ENCODE measurements at places on chromosomes 6 and 20.

DNA sequence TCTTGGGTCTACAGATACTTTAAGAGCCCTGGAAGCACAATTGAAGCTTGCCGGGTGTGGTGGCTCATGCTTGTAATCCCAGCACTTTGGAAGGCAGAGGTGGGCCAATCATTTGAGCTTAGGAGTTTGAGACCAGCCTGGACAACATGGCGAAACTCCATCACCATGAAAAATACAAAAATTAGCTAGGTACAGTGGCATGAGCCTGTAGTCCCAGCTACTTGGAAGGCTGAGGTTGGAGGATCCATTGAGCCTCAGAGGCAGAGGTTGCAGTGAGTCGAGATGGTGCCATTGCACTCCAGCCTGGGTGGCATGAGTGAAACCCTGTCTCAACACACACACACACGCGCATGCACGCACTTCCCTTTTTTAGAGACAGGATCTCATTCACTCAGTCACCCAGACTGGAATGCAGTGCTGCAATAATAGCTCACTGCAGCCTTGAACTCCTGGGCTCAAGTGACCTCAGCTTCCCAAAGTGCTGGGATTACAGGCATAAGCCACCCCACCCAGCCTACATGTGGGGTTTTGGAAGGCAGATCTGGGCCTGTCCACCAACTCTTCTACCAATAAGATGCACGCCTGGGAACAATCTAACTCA, 182.5 kb upstream of the JARID2 start:
- DNase-seq: no peak

- DNase-seq: no peak
Measured at GRCh38 chr6:158328952-158329351, 16.7 kb downstream of the TULP4 start.

- DNase-seq: peak; percentile 49
Measured at GRCh38 chr6:42745083-42745639, 742 bp downstream of the TBCC start.

DNA sequence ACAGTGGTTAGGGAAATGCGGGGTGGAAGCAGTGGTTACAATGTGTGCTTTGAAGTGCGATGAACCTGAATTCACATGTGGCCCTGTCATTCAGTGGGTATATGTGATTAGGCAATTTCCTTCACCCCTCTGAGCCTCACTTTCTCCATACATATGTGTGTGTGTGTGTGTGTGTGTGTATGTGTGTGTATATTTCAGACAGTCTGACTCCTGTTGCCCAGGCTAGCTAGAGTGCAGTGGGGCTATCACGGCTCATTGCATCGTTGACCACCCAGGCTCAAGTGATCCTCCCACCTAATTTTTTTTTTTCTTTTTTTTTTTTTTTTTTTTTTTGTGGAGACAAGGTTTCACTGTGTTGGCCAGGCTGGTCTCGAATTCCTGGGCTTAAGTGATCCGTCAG, 6.3 kb downstream of the PPP1R14C start:
- DNase-seq: no peak

- DNase-seq: no peak
Measured at GRCh38 chr6:79874531-79875134, 72.7 kb downstream of the ELOVL4 start.

DNA sequence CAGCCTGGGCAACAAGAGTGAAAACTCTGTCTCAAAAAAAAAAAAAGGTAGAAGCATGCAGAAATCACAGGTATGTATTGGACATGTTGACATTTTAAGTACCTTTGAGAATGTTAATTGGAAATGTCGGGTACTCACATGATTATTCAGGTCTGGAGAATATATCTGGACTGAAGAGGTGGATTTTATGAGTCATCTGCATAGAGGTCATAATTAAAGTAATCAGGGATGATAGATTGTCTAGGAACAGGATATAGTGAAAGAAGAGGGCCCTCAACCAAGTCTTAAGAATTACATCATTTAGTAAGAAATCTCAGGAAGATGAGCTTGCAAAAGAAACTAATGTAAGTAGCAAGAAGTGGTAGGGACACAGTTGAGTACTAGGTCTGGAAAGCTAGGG, 212.5 kb downstream of the UTRN start:
- no peak for DNase-seq

- no peak for DNase-seq
Measured at GRCh38 chr20:17403461-17403860, 127.7 kb downstream of the BFSP1 start.

DNA sequence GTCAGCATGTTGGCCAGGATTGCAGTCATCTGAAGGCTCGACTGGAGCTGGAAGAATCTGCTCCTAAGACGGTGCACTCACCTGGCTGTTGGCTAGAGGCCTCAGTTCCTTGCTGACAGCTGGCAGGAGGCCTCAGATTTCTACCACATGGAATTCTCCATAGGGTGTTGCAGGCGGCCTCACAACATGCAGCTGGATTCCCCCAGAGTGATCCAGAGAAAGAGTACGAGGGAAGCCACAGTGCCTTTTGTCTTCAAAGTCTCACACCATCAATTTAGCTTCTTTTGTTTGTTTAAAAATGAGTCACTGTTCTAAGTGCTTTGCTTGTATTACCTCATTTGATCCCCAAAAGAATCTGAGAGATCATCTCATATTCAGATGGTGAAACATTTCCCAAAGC, 65.5 kb upstream of the FYN start:
- no peak for DNase-seq

DNA sequence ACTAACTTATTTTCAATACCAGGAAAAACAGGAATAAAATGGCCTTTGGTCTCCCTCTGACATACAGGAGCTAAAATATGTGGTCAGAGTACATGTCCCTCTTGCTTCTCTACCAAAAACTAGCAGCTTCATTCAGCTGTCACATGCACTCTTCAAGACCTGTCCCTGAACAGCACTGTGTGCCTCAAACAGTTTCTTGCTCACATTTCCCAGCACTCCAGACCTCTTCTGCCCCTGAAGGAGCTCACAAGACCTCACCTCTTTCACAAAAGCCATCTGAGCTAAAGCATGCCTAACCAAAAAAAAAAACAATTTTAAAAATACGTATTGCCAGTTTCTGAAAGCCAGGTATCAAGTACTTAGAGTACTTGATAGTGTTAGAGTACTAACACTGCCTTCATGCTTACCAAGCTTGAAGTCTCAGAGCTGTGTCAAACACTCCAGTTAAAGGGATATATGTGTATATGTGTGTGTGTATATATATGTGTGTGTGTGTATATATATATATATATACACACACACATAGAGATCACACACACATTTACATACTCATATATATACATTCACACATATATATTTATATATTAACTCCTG, 148.3 kb upstream of the POU3F2 start:
- no peak for DNase-seq

DNA sequence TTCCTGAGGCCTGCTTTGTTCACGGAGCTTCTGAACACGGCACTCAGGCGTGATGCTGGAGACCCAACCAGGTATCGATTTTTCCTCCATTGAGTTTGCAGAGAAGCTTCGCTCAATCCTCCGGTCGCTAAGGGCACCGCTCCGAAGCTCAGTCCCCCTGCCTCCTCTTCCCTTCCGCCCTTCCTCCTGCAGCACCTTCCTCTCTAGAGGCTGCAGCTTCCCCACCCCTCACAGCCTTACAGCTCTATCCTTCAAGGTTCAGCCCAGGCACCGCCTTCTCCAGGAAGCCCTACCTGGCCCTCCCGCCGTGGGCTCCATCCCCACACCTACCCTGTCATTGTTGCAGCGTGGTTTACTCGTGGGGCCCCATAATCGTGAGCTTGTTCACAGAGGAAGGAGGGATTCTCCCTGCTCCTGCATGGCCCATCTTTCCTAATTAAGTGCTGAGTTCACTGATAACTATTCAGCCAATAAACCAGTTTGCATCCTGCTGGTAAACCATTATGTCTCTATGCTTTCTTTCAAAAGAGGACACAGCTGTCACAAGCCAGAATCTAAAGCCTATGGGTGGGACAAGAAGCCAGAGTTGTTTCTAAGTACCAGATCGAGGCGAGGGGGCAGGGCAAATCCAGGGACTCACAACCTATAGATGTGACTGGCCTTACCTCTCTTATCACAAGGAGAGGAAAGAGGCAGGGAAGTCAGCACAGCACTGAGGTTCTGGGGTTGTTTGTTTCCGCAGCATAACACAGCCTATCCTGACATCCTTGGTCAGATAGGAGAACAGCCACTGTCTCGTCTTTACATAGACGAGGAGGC, 152.0 kb downstream of the GRM4 start:
- DNase-seq: no peak

GRCh38 chr6:153574231-153574630, 443.1 kb upstream of the RGS17 start:
- DNase-seq: no peak

DNA sequence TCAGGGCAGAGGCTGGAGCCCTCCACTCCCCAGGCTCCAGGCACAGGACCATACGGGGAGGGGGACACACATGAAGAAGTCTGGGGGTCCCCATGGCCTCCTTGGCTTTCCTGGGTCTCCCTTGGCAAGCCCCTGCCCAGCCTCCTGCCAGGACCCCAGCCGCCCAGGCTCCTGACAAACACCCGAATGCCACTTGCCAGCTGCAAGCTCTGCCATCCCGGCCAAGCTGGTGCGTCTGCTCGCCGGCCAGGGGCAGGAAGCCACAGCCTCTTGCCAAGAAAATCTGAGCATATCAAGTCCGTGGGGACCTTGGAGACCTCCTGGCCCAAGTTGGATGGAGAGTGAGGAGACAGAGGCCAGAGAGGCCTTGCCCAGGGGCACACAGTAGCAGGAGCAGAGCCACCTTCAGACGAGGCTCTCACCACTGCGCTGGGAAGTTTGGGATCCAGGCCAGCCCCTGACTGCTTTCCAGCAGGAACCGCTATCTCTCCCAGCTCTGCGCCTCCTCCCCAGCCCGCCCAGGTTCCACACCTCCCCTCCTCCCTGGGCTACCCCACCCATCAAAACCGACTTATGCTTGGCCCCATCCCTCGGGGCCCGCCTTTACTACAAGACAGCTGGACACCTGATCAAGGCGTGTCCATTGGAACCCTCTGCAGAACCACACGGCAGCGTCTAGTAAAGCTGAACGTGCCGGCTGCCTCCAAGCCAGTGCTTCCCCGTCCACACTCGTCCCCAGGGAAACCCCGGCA, 80.2 kb downstream of the GRM4 start:
- DNase-seq: no peak
